SK-MEL-5 (cell line): ENCODE measurements at places on chromosomes 4 and X. TPM values are rescaled to one million over a fixed set of nuclear protein-coding genes. Genes with fewer than 3 reads are reported as not detected.

PGM2 gene
- total RNA-seq: 30.0 and 32.4 TPM in 2 replicates

CLCN4 gene
- total RNA-seq: 1.8 and 4.1 TPM in 2 replicates

SMR3B gene
- total RNA-seq: not detected in 2 replicates

EGF gene
- total RNA-seq: 1.4 TPM in 2 replicates

GLRB gene
- 0.08 and 0.24 TPM in 2 replicates for total RNA-seq
